ENCODE measurements at places on chromosomes 3 and 15. TPM values are rescaled to one million over a fixed set of nuclear protein-coding genes. Genes with fewer than 3 reads are reported as not detected.

DNA sequence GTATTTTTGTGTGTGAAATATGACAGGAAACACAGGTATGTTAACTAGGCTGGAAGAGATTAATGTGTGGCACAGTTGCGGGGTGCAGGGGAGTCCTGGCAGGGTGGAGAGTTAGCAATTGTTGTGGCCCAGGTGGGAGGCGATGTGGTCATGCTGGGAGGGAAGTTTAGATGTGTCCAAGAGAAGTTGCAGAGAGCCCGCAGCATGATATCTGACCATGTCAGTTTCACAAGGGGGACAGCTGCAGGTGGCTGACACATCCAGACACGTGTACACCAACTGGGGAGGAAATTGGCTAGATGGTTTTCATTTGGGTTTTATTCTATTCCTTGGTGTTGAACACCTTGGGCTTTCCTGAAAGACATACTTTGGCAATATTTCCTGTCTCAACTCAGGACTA lies 172.8 kb upstream of the RGMA start:
- no peaks in the 10 kb centered on the region for H3K36me3 ChIP-seq
- no peak overlapping the region for H3K4me3 ChIP-seq
- no peak overlapping the region for H3K27ac ChIP-seq
- no peak for DNase-seq

DNA sequence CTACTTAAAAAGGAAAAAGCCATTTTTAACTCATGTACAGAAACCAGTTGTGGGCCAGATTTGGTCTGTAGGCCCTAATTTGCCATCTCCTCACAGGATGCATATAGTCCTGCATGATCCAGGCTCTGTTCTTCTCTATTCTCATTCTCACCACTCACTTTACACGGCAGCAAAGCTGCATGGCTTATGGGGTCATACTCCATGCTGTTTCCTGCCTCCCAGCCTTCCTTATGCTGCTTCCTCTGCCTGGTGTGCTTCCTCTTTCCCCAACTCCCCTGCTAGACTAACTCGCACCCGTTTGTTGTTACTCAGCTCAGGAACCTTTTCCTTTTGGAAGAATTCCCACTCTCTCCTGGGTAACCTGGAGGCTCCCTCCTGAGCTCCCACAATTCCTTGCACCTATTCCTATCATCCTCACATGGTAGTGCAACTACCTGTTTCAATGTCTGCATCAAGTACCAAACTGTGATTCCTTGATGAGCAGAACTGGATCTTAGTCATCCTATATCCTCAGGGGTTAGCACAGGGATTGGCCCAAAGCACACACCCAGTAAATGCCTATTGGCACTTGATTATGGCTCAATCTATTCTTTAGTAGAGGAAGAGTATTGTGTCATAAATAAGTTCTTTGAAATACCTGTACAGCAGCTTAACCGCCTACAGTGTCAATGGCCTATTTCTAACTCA lies 172.1 kb upstream of the MITF start:
- no peaks in the 10 kb centered on the region for H3K36me3 ChIP-seq
- H3K4me3 ChIP-seq, result no peak overlapping the region
- H3K4me1 ChIP-seq, result no peaks in the 10 kb centered on the region
- H3K27me3 ChIP-seq, result no peaks in the 10 kb centered on the region
- DNase-seq, result no peak

- H3K27me3 ChIP-seq, result peaks cover 7% of the 10 kb centered on the region
- H3K27ac ChIP-seq, result no peak within 1 kb of the TSS
- H3K36me3 ChIP-seq, result no peaks in the 10 kb centered on the region
- no peak for DNase-seq
- no peak within 1 kb of the TSS for H3K4me3 ChIP-seq
- H3K4me1 ChIP-seq, result no peaks in the 10 kb centered on the region
These were observed at the start of gene INSYN1 for GRCh38 chr15:73753250-73754130. Gene INSYN1 (minus strand): TSS chr15:73753351. CDS start chr15:73751130, 2,221 bp downstream.

Gene FLNB
- total RNA-seq, result 30.8 TPM

GRCh38 chr15:42996871-42997270 lies 76.3 kb upstream of the TTBK2 start:
- DNase-seq, result no peak
- no peaks in the 10 kb centered on the region for H3K4me1 ChIP-seq
- H3K27ac ChIP-seq, result no peak overlapping the region
- H3K36me3 ChIP-seq, result peaks cover 26% of the 10 kb centered on the region

DNA sequence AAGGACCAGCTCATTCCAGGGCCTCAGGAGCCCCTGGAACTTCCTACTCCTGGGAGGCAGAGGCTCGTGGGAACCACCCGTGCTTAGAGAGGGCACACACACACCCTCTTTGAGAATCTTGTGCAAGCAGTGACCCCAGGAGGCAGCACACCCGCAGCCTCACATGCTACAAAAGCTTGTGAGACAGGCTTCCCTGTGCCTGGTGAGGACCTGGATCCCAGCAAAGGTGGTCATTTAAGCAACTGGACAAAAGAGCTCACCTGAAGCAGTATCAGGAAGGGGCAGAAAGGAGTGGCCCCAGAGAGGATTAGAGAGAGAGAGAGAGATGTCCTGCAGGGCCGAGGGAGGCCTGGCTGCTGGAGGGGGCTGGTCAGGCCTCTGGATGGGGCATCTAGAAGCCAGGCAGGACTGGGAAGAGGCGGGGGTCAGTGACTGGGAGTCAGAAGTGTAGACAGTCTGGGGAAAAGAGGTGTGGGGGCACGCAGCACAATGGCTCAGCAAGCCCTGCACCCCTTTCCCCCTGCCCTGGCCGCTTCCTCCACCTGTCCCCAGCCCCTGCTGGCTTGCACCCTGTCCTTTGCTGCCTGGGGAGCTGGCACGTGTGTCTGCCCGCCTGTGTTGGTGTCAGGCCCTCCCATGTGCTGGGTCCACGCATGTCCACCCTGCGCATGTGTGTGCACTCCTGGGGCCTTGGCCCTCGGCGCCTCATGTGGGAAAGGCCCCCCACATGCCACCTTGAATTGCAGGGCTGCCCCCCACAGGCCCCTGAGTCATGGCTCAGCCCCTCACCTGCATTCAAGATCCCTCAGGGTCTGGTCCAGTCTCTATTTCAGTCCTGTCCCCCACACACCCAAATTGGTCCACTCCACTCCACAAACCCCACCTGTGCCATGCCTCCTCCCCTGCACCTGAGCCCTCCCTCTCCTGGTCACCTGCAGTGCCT lies 36.9 kb downstream of the TSPAN3 start:
- H3K4me1 ChIP-seq, result peaks cover 35% of the 10 kb centered on the region
- peak overlapping the region; percentile 8 for H3K27ac ChIP-seq
- peak; percentile 15 for DNase-seq
- H3K36me3 ChIP-seq, result peaks cover 84% of the 10 kb centered on the region

Gene CHL1
- total RNA-seq, result not detected

Measured in natural killer cell (primary cell).